ENCODE measurements at places on chromosomes 3 and 15.

- DNase-seq: no peak
Measured at GRCh38 chr3:186530415-186530814, 13.8 kb downstream of the CRYGS start.

- DNase-seq: no peak
Measured at GRCh38 chr3:94596887-94597566, 534.2 kb downstream of the NSUN3 start.

DNA sequence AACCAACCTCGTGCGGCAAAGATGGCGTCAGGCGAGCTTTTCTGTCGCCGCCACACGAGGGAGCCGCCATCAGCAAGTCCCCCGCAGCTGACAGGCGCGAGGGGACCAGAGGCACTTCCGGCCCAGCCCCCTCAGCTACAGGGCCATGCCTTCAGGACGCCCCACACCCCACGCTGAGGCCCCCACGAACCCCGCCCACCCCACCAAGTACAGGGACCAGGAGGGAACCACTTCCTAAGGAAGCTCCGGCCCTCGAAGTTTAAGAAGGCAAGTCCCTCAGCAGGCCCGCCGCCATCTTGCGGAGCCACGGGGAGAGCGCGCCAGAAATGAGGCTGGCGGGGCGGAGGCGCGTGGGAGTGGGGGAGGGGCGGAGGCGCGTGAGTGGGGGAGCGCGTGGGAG, 790 bp downstream of the DAZL start:
- DNase-seq: no peak

DNA sequence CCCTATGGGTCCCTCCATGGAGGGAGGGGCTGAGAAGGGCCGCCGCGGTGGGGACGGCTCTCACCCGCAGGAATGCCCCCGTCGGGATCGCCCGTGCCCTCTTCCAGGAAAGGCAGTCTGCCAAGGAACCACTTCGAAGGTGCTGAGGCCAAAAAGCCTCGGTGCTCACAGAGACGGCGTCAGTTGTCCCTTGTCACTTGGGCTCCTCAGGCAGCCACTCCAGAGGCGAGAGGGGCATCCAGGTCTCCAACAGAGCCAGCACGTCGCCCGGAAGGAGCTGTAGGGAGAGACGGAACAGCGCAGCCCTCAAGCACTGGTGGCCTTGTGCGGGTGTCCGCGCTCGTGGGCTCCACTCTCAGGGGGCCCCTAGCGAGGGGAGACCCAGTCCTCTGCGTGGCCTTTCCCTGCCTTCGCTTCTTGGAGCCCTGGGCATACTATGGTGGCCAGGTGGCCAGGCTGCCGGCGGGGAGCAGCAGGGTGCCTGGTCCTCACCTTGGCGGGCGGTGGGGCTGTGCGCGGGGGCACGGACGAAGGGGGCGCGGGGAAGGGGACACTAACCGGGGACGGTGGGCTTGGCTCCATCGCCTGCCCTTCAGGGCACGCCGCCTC, 994 bp downstream of the MESP1 start:
- no peak for DNase-seq

GRCh38 chr3:145015253-145015652, 1043.6 kb downstream of the DIPK2A start:
- DNase-seq: no peak

DNA sequence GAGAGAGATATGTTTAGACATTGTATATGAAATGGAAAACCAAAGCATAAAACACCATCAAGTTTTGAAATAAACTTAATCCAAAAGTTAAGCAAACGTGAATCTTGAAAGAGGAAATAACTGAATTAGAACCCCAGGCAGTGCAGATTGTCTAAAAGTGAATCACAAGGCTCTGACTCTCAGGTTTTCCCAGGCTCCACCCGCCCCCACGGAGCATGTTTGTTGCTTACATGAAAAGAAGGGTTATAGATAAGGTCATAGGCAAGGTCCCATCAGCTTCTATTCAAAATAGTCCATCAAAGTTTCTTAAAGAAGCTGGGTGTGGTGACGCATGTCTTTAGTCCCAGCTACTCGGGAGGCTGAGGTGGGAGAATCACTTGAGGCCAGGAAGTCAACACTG, 29.0 kb upstream of the SLMAP start:
- DNase-seq: no peak

GRCh38 chr3:73536336-73536895, 88.3 kb downstream of the PDZRN3 start:
- no peak for DNase-seq

GRCh38 chr15:28943611-28944230, 57.9 kb downstream of the APBA2 start:
- no peak for DNase-seq

- DNase-seq: no peak
Measured at GRCh38 chr15:31151301-31152233, 50.0 kb upstream of the TRPM1 start.

GRCh38 chr3:152257563-152258035, 11.1 kb upstream of the MBNL1 start:
- DNase-seq: no peak

DNA sequence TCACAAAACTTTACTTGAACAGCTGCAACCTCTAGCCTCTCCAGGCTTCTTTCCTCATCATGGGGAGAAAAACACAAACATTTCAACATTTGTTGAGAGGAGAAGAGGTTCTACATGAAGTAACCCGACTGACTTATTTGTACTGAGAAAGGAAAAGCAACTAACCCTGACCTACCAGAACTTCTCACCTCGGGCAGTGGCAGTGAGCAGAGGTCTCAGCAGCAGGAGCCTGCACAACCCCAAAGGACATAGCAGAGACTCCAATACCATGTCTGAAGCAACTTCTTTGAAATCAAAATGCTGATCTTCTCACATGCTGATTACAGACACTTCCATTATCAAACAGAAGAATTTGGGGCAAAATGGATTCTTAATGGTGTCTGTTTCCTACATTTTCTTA, 1085.6 kb upstream of the CFAP20DC start:
- DNase-seq: no peak

DNA sequence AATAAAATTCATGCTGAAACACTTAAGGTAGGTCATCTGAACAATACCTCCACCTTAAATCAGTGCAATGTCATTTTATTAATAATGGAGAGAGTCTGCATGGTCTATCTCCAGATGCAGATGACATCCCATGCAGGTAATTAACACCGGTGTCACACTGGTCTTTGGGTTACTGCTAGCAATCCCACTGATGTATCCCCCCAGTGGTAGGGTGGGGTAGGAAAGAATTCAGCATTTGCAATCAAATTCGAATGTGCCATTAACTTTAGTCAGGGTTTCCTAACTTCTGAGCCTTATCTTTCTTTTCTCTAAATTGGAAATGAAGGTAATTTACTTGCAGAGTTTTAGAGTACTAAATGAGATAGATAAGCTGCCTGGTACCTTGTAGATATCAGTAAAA, 44.4 kb downstream of the KIF15 start:
- DNase-seq: no peak

- DNase-seq: no peak
Measured at GRCh38 chr3:169145540-169146178, 517.9 kb downstream of the MECOM start.

GRCh38 chr3:181698263-181698954, 13.3 kb upstream of the SOX2 start:
- no peak for DNase-seq

- no peak for DNase-seq
Measured at GRCh38 chr15:90617171-90617570, 87.4 kb downstream of the CRTC3 start.

GRCh38 chr3:123861081-123861836, 22.9 kb downstream of the MYLK start:
- no peak for DNase-seq

DNA sequence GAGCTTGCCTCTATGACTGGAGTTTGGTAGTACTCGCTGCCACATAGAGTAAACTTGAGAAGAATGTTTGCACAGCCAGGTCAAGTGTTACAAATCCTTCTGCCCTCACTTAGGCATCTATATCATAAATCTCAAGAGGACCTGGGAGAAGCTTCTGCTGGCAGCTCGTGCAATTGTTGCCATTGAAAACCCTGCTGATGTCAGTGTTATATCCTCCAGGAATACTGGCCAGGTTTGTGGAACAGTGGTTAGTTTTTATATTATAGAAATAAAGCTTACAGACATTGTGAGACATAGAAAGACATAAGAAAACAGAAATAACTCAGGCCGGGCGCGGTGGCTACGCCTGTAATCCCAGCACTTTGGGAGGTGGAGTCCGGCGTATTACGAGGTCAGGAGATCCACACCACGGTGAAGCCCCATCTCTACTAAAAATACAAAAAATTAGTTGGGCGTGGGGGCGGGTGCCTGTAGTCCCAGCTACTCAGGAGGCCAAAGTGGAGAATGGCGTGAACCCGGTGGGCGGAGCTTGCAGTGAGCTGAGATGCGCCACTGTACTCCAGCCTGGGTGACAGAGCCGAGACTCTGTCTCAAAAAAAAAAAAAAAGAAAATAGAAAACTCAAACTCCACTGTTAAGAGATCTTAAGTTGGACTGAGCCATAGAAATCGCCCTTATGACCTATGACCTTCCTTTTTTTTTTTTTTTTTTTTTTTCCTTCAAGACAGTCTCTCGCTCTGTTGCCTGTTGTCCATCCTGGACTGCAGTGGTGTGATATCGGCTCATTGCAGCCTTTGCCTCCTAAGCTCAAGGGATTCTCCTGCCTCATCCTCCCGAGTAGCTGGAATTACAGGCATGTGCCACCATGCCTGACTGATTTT, 2.2 kb downstream of the RPSA start:
- DNase-seq: no peak

DNA sequence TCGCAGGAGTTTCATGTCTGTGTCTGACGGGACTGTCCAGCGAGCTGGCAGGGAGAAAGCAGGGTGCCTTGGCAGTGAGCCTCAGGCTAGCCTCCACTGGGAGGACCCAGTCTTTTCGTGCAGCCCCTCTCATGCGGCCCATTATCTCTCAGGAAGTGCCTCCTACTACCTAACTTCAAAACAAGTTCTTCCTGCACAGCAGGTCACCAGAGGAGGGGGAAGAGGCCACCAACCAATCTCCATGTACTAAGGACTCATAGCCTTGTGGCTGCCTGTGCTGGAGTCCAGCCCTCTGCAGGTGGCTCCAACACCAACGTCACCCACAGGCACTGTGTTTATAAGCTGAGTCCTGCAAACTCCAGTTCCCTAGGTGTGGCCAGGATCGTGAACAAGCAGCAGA, 4.8 kb downstream of the VIPR1 start:
- DNase-seq: no peak

DNA sequence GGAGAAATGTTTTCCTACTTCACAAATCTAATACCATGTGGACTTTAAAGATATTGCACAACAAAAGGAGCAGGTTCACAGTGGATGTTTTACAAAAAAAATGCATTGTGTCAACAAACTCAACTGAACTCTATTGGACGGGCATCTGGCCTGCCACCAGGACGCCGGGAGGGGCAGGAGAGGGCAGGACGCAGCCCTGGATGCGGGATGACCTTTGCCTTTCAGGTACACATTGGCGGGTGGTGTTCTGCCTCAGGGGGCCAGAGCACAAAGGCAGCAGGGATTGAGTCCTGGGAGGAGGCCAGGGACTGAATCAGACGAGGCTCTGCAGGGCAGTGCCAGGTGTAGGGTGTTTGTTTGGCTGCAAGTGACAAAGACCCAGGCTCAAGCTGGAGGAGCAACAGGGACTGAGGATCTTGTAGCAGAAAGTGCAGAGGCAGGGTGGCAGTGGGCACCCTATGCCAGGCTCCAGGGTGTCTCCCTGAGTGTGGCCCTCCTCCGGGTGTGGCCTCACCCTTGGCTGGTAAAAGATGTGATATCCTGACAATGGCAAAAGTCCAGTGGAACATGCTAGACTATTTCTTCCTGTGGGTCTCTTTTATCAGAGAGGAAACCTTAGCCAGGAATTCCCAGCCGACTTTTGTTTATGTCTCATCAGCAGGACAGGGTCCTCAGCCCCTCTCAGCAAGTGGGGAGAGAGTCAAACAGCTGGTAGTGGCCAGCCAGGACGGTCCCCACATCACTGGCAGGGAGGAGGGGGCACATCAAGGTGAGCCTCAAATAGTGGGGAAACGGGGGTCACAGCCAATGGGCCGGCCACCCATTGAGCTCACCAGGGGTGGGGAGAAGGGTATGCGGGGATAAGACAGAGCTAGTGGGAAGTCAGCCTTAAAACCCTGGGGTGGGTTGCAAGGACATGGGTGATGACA, 29.7 kb upstream of the KLF13 start:
- DNase-seq: peak; percentile 71

DNA sequence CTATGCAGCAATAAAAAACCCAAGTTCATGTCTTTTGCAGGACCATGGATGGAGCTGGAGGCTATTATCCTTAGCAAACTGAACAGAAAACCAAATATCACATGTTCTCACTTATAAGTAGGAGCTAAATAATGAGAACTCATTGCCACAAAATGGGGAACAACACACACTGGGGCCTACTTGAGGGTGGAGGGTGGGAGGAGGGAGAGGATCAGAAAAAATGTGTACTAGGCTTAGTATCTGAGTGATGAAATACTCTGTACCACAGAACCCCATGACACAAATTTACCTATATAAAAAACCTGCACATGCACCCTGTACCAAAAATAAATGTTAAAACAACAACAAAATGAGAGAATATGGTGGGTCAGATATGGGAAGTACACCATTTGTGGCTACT, 49.6 kb upstream of the AADACL2 start:
- DNase-seq: no peak

- no peak for DNase-seq
Measured at GRCh38 chr3:45319996-45320305, 68.4 kb upstream of the LARS2 start.

DNA sequence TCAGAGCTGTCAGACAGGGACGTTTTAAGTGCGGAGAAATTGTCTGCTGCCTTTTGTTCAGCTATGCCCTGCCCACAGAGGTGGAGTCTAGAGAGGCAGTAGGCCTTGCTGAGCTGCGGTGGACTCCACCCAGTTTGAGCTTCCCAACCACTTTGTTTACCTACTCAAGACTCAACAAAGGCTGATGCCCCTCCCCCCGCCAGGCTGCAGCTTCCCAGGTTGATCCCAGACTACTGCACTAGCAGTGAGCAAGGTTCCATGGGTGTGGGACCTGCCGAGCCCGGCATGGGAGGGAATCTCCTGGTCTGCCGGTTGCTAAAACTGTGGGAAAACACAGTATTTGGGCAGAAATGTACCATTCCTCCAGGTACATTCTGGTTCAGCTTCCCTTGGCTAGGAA, 282.1 kb downstream of the VGLL3 start:
- no peak for DNase-seq

GRCh38 chr3:12356175-12356574, 67.3 kb downstream of the PPARG start:
- DNase-seq: no peak

GRCh38 chr3:194824701-194825111, 139.0 kb downstream of the FAM43A start:
- DNase-seq: no peak

DNA sequence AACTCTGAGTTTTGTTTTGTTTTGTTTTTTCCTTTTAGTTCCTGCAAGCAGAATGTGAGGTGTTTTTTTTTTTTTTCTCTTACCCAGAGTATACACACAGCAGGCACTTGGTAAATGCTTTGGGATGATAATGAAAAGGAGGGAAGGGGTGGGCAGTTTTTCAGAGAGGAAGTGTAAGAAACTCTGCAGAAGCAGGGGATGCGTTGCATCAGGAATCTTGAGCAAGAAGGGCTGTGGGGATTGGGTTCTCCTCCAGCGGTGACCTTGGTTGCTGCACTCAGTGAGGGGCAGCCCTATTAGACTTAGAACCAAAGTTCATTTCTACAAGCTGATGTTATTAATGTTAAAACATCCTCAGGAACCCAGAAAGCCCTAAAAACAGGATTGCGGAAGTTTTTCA, 32.2 kb upstream of the TMEM158 start:
- no peak for DNase-seq

- no peak for DNase-seq
Measured at GRCh38 chr3:137792626-137793271, 28.6 kb downstream of the SOX14 start.

Measured in HuH-7.5 (cell line).